RWPE2 (cell line): ENCODE measurements at places on chromosomes 16 and 17.

- no peak for DNase-seq
Measured at GRCh38 chr16:1089439-1089821, 6.6 kb downstream of the C1QTNF8 start.

DNA sequence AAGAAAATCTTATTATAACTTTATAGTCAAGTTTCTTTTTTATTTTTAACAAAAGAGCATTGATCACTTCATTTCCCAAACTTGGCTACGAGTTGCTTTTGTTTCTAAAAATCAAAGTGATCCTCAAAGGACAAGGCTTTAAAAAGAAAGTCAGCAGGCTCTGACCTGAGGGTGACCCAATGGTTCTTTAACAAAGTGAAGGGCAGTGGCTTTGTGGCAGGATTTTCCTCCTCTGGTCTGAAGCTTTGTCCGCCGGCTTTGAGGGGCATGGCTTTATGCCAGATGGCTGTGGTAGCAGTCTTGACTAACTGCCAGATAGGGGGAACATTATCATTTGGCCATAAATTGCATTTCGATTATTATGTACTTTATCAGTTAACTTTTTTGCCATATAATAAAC is 28.5 kb downstream of the IQCK start:
- no peak for DNase-seq

- no peak for DNase-seq
Measured at GRCh38 chr16:88920618-88921590, 54.4 kb upstream of the PABPN1L start.

- DNase-seq, result no peak
Measured at GRCh38 chr16:85600530-85601271, 12.4 kb upstream of the GSE1 start.

DNA sequence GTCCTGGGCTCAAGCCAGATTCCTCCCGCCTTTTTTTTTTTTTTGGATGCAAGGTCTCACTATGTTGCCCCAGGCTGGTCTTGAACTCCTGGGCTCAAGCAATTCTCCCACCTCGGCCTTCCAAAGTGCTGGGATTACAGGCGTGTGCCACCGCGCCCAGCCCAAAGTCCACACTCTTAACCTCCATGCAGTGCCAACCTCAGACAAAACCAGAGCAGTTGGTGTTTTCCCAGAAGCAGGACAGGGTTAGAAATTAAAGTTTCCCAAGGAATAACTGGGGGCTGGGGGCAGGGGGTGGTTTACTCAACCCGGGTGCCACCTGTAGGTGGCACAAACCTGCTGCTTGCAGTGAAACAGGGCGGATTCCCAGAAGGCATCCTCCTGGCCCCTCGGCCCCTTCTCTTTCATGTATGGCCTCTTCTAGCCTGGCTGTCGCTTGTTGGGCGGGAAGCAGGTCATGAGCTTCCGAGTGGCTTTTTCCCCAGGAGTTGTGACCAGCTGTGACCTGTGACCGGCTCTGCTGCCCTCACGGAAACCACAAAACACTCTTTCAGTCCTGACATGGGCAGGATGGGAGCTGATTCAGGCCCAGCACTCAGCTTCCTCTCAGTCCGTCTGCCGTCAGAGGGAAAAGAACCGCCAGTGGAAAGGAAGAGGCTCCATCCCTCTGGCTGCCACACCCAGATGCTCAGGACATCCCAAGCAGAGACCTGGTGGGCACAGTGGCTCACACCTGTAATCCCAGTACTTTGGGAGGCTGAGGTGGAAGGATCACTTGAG is 25.6 kb upstream of the USP7 start:
- no peak for DNase-seq

DNA sequence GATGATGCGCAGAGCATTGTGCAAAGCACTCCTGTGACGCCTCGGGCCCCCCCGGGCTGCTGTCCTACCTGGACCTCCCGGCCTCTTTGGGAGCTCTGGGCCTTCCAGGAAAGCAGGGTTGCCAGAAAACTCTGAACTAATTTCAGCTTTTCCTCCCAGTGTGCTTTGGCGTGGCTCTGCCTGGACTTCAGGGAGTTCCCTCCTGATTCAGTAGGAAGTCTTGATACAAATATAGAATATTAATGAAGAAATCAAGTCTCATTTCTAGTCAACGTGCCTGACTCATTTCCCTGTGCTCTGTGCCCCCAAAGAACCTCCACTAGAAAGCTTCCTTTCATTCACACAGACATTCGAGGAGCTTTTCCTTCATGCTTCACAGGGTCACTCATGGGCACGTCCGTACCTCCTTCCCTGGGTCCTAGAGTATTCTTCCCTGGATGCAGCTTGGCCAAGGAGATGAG is 84.0 kb upstream of the NOL11 start:
- DNase-seq, result no peak

DNA sequence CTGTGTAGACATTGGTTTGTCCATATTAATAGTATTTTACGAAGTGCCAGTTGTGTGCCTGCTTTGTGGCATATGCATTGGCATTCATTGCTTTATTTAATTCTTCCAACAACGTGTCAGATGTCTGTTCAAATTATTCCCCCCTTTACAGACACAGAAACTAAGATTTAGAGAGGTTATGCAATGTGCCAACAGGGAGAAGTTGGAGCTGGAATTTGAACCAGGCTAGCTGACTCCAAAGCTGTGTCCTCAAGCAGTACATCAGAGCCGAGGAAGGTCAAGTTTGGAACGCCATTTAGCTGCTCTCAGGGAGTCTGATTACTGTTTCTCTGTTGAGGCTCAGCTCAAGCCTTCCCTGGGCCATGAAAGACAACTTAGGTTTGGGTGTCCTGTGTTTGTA is 232.3 kb downstream of the WWOX start:
- DNase-seq, result no peak

DNA sequence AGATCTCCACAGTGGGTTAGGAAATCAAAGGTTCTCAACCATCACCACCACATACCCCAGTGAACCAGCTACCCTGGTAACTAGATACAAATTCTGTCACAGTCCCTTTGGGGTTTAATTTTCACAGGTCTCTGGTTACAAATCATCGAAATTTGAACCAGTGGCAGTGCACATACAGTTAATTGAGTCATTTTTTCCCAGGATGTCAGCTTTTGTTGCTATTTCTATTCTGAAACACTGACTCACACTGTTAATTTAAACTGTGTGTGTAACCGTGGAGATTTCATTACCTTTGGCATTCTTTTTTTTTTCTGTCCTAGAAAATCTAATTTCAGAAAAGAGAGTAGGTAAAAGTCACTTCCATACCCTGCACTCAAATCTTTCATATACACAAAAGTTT is 511.5 kb downstream of the TOX3 start:
- DNase-seq, result no peak

- DNase-seq, result no peak
Measured at GRCh38 chr17:9408381-9408780, 167.2 kb downstream of the STX8 start.

DNA sequence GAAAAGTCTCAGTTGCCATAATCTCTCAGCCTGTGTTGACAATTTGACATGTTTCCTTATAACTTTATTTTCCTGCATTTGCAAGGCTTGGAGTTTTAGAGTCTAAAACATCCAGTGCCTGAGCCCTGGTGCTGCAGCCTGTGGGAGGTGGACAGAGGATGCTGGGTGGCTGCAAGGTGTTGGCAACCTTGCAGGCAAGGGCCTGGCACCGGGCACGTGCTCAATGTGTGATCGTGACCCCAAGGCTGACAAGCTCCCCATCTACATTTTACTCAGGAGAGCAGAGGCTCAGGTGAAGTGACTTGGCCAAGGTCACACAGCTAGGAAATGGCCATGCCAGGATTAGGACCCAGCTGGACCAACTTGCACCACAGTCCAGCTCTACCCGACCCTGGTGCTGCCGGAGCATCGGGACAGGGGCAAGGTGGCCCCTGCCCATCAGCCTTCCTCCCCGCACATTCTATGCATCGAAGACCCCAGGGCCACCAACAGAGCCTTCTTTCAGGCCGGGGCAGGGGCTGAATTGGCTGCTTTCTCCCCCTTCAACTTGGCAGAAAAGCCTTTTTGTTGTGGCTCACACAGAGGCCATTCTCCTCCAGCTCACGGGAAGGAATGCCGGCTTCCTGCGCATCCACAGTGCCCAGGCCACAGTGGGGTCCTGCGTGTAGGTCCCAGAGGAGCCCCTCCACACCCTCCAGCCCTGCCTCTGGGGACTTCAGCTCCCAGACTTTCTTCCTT is 23.1 kb downstream of the MMP15 start:
- no peak for DNase-seq

DNA sequence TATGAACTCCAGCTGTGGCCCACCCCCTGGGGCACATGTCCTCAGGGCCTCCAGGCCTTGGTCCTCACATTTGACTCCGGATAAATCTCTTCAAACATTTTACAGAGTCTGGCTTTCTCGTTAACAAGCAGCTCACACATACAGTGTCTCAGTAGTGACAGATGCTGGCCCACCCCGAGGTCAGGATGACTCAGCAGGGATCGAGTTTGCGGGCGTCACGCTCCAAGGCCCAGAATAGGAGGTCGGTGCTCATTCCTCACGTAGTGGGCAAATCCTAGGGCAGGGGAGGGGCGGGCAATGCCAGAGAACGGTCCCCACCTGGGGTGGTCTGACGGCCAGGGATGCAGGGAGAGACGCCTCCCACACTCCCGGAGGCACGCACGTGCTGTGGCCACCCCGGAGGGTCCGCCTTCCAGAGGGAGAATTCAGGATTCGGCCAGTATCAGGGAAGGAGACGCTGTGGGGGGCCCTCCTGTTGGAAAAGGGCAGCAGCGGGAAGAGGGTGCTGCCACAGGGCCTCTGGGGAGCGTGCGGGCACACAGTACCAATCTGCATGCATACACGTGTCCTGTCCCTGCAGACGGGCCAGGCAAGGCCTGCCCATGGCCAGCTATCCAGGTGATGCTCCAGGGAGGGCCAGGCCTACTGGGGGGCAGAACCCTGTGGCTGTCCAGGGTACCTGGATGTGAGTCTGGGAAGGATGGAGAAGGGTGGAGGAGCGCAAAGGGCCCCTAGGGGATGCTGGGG is 8.6 kb downstream of the SLC7A5 start:
- DNase-seq, result peak; percentile 79

- DNase-seq, result no peak
Measured at GRCh38 chr17:63035271-63035670, 69.2 kb downstream of the TANC2 start.

DNA sequence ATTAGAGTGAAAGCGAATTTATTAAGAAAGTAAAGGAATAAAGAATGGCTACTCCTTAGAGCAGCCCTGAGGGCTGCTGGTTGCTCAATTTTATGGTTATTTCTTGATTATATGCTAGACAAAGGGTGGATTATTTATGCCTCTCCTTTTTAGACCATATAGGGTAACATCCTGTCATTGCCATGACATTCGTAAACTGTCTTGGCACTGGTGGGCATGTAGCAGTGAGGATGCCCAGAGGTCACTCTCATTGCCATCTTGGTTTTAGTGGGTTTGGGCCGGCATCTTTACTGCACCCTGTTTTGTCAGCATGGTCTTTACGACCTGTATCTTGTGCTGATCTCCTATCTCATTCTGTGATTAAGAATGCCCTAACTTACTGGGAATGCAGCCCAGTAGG is 58.2 kb downstream of the TANC2 start:
- DNase-seq, result no peak

GRCh38 chr16:31400191-31400590 is 7.1 kb downstream of the ITGAD start:
- no peak for DNase-seq

- DNase-seq, result peak; percentile 47
Measured at GRCh38 chr16:372302-372983, 2.1 kb upstream of the MRPL28 start.

DNA sequence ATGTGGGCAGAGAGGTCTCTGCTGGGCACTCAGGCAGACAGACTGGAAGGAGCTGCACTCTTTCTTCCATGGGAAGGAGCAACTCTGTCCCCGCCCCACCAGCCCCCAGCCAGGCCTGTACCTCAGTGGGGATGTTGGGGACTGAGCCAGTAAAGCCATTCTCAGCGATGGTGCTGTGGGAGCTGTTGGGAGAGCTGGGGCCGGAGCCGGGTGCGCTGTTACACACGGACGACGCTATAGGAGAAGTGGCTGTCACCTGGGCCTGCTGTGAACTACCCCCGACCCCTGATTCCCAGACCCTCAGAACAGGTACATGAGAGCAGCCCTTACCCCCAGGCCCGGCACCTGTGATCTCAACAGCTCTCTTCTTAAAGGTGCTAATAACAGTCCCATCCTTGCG is 21.5 kb downstream of the G6PC3 start:
- no peak for DNase-seq

- DNase-seq, result peak; percentile 61
Measured at GRCh38 chr17:78976907-78977680, 2.6 kb downstream of the LGALS3BP start.

- DNase-seq, result no peak
Measured at GRCh38 chr16:2981899-2982250, 1.6 kb upstream of the PKMYT1 start.

- no peak for DNase-seq
Measured at GRCh38 chr16:78638371-78638770, 538.9 kb downstream of the WWOX start.

- no peak for DNase-seq
Measured at GRCh38 chr17:17805575-17805974, 31.2 kb downstream of the SREBF1 start.

DNA sequence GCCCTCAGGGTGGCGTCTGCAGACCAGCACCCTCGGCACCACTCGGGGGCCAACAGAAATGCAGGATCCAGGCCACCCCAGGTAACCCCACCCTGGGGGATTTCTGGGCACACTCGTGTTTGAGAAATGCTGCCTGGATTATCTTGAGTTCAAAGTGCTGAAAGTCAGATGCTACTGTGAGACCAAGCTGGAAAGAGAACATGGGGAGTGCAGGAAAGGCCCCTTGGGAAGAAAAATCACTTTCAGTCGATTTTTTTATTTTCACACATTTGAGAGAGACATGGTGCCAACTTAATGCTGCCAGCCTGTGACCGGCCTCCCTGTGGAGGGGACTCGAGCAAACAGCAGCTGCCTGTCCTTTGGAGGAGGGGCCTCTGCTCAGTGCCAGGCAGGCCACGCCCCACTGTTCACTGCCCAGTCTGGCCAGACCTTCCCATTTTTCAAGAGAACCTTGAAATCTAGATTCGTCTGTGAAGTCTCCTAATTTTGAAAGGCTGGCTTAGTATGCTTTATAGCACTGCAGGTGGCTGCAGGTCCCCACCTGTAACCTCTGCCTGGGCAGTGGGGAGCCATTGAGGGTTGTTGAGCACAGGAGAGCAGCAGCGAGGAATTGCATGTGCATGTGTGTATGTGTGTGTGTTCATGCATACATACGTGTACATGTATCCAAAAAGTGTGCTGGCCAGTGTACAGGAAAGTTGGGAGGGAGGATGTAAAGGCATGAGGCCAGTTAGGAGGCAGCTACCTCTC is 70.7 kb upstream of the PLCG2 start:
- DNase-seq, result no peak

GRCh38 chr16:17222871-17223401 is 247.8 kb downstream of the XYLT1 start:
- no peak for DNase-seq

DNA sequence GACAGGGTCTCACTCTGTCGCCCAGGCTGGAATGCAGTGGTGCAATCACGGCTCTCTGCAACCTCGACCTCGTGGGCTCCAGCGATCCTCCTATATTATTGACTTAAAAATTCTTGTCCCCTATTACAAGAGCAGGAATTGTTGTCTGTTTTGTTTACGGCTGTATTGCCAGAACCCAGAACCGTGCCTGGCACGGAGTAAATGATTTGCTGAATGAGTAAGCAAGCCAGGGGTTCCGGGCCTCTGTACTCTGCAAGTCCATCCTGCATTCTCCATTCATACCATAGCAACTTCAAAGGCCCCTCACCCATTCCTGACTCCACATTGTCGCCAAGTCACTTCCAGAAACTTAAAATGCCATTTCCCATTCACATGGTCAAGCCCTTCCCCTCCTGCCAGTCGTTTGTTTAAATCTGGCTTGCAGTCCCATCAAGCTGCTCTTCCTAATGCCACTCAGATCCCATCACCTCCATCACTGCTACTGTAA is 6.9 kb downstream of the ADCY9 start:
- DNase-seq, result no peak
